ENCODE measurements at places on chromosomes 6 and 20.

DNA sequence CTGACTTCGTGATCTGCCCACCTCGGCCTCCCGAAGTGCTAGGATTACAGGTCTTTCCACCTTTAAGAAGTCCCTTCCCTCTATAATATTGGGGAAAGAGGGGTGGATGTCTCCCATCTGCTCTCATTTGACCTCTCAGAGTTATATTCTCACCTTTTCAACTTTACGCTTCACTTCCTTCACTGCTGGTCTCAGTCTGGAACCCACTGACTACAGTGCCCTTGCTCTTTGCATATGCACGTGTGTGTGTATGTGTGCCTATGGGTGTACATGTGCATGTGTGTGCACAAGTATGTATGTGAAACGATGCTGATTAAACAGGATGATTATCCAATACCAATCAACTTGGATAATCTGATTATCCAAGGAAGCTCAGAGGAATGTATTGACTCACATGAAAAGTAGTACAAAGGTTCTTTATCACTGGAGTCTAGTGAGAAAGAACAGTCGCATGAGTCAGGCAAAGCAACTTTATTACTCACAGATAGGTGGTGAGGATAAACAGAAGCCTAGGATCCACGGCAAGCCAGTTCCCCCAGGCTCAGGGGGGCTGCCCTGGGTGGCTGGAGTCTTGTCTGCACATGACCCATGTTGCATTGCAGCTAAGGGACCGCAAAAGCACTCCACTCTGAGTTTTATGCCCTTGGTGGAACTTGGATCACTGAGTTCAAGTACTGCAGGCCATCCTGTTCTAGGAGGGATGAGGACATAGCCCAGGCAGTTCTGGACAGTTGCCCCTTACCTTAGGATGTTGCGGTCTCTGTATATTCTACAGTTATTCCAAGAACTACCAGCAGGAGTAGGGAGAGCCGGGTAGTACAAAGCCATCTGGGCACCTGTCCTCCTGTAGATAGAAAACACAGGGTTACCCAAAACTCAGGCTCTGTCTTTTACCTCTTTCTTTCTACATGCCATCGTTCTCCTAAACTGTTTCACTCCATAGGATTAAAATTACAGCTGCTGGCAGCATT lies 50.9 kb downstream of the SNRNP48 start:
- DNase-seq = no peak

DNA sequence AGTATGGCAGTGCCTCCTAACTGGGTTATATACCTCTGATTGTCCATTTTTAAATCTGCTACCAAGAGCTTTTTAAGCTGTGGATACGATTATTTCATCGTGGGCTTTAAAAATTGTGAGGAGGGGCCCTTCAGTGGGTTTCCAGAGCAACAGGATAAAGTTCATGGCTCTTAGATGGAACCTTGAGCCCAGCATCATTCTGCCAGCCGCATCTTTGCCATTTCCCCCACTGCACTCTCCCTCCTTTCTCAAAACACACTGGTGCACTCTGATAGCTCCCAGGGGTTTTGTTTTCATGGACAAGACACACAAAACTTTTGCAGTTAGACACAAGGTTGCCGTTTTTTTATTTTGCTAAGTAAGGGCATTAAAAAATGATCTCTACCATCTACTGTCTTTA lies 54.1 kb downstream of the RREB1 start:
- no peak for DNase-seq

DNA sequence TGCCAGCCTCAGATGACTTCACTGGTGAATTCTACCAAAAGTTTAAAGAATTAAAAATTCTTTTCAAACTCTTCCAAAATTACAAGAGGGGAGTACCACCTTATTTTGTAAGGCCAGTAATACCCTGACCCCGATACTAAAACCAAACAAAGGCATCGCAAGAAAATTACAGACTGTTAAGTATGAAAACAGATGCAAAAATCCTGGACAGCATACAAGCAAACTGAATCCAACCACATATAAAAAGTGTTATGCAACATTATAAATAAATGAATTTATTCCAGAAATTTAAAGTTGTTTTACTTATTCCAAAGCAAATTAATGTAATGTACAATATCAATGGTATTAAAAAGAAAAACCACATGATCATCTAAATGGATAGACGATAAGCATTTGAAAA lies 873.6 kb upstream of the GJE1 start:
- DNase-seq = no peak

DNA sequence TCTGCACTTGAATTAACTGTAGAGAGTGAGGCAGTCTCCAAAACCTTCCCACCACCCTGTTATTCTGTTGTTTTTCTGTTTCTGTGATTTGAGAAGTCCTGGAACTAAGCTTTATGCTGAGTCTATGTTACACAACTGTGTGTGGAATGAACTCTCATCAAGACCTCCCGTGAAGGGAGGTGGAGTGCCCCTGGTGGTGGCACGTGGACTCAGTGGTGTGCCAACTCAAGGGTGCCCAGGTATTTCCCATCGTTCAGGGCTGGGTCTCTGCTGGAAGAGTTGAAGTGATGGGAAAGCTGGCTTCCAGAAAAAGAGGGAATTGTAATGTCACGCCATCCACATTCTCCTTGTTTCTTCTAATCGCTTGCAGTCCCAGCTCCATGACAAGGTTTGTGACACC lies 374.2 kb downstream of the SMOC2 start:
- no peak for DNase-seq

GRCh38 chr20:48019940-48020339 lies 234.7 kb upstream of the SULF2 start:
- DNase-seq = no peak

- DNase-seq = no peak
Measured at GRCh38 chr6:79030511-79030910, 47.5 kb downstream of the PHIP start.

- no peak for DNase-seq
Measured at GRCh38 chr20:49862607-49863200, 50.1 kb downstream of the SLC9A8 start.

GRCh38 chr20:1184638-1185315 lies at the start of gene TMEM74B:
TSS of gene TMEM74B (minus strand) at chr20:1184981. CDS start at chr20:1183801, 1,180 bp downstream.
- no peak for DNase-seq

DNA sequence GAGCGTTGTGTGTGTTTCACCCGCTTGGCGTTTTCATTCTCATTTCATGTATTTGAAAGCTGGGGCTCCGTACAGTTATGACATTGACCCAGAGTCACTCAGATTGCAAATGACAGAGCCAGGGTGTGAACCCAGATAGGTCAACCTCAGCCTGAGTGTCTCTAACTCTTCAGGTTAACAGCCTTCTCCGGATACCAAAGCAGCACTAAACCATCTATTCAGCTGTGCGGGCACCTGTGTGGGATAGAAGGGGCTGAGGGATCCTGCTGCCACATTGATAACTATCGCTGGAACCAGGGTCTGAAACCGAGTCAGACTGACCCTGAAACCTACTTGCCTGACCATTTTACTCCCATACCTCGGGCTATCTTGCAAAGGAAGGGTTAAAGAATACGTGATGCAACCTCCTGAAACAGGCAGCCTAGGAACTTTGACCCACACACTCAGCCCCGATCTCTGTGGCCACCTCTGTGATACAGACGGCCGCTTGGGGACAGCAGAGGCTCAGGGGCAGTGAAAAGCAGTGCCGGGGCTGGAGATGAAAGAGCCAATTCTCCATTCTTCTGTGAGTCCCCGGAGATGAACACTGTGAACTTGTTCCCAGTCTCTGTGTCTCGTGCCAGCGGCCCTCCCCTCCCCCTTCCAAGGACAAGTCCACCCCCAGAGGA lies 233.5 kb upstream of the QKI start:
- DNase-seq = peak; percentile 92

GRCh38 chr6:156269751-156270369 lies 507.3 kb upstream of the ARID1B start:
- DNase-seq = no peak

DNA sequence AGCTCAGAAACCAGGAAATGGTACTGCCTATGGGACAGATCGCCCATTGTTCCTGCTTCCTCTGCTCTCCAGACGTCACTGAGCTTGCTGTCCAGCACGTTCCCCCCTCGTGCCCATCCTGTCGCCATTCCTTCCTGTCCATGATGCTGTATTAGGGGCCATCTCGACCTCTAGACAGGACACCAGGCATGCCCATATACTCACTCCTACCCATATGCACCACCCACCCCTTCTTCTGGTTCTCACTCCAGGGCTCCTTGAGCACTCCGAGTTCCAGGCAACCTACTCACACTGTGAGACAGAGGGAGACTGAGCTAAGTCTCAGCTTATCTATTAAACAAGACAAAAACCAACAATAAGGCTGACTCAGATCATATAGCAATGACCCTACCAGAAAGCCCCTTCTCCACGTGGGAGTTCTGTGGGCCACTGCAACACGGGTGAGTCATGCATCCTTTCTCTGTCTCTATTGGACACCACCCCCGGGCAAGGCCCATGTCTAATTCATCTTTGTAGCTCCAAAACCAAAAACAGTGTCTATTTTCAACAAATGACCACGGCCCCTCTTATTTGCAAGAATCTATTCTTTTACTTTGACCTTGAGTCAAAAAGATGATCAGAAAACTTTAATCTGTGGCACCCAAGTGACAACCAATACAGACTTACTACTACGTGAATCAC lies 65.7 kb downstream of the PSMG4 start:
- DNase-seq = peak; percentile 69

GRCh38 chr6:75348882-75349261 lies 64.3 kb upstream of the TMEM30A start:
- no peak for DNase-seq

GRCh38 chr20:36951979-36952738 lies 651 bp upstream of the SAMHD1 start:
- no peak for DNase-seq

DNA sequence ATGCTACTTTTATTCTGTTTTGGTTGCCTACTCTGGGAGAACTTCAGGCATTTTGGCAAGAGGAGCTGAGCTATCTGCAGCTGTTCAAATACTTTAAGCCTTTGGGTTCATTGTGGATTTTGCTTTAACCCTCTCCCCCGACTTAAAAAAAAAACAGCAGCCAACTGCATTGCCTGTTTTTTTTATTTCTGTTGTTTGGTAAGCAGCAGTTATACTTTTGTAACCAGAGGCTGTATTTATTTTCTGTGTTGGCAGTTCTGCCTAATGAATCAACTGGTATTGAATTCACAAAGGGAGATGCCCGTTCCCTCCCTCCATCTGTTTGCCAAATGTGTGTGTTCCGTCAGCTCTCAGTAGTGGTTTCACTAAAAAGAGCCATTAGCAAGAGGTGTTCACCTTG lies 484.0 kb downstream of the UTRN start:
- DNase-seq = no peak

DNA sequence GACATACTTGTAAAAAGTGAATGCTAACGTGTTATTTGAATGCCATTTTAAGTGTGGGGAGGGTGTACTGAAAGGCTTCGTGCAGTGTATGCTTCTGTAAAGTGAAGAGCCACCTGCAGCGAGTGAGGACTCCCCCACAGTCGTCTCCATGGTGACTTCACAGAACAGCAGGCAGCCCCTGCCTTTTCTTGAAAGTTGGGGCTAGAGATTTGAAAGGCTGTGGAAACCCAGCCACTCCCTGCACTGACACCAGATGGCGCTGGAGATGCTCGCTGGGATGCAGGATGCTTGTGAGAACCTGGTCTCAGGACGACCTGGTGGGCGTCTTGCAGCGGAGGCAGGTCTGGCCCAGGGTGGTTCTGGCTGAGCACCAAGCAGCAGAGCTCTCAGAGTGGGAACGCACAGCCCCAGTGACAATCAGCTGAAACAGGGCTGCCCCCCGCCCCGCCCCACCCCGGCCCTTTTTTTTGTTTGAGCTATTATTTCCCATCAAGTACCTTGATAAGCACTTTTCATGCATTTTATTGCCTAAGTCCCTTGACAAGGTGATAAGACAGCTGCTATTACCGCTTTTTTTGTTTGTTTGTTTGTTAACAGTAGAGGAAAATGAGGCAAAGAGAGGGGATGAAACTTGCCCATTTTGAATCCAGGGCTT lies 150.3 kb downstream of the SYCP2 start:
- peak; percentile 80 for DNase-seq

GRCh38 chr6:21264288-21265033 lies 329.1 kb upstream of the SOX4 start:
- DNase-seq = no peak

DNA sequence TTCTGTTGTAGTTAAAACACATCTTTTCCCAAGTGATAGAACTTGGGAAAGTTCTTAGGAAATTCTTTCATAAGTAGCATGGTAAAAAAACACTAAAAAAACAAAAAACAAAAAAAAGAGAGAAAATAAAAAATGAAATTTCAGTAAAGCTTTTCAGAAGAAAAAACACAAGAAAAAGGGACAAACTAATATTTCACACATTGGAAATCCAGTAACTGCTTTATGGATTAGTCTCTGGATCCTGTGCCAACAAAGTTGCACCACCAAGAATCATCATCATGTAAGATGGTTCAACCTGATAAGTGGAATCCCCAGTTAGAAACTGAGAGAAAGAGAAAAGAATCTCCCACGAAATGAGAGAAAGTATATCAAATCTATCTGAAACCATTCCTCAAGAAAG lies 144.2 kb downstream of the GMDS start:
- no peak for DNase-seq

GRCh38 chr6:137910843-137911456 lies 43.9 kb downstream of the TNFAIP3 start:
- DNase-seq = no peak

DNA sequence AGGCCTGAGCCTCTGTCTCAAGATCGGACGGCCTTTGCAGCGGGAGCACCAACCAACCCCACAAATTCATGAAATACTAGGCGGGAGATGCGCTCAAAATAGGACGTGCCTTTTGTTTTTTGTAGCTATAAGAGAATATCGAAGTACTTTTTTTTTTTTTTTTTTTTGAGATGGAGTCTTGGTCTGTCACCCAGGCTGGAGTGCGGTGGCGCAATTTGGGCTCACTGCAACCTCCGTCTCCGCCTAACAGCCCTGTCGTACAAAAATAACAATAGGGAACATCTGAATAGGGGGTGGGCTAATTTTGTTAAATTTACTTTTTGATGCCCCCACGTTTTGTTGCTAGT lies 5.9 kb upstream of the TUBB2A start:
- DNase-seq = no peak

GRCh38 chr6:157644043-157644810 lies 178.8 kb upstream of the SNX9 start:
- DNase-seq = peak; percentile 41

- DNase-seq = no peak
Measured at GRCh38 chr6:5904532-5904931, 102.2 kb downstream of the NRN1 start.

GRCh38 chr20:3935956-3936340 lies 46.8 kb downstream of the PANK2 start:
- DNase-seq = no peak
